ENCODE measurements at places on chromosomes 2 and 18.

DNA sequence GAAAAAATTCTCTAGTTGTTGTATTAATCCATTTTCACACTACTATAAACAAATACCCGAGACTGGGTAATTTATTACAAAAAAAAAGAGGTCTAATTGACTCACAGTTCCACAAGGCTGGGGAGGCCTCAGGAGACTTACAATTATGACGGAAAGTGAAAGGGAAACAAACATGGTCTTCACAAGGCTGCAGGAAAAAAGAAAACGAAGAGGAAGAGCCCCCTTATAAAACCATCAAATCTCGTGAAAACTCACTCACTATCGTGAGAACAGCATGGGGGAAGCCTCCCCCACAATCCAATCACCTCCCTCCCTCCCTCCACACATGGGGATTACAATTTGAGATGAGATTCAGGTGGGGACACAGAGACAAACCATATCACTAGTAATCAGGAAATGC is 61.7 kb upstream of the SPTBN1 start:
- no peak for DNase-seq

- peak; percentile 85 for DNase-seq
Observed at GRCh38 chr2:96507957-96508520, 2.9 kb upstream of the NEURL3 start.

GRCh38 chr2:223626716-223627115 is 24.6 kb upstream of the SCG2 start:
- peak; percentile 41 for DNase-seq

DNA sequence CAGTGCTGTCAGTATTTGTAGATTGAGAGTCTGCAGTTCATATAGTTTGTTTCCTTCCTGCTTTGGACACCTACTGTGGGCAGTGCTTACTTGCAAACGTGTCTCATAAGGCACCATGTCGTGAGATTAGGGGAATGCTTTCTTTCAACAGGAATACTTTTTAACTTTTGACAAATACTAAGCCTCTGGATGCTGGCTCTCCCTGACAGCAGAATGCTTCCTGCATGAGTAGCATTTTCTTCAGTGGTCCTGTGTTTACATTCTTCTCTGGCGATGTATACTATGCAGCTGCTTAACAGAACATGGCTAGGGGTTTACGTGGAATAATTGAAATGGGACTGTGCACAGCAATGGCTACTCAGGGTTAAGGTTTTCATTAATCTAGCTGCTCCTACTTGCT is 807.5 kb downstream of the MBD2 start:
- no peak for DNase-seq

- DNase-seq, result no peak
Observed at GRCh38 chr2:115543024-115543423, 1100.6 kb downstream of the DPP10 start.

Measured in HTR-8/SVneo (cell line).